ENCODE measurements at places on chromosomes 1 and 21.
A peak's percentile ranks its signal among the peaks of the same experiment; 100 is the strongest.

GRCh38 chr1:170555370-170555769 is 23.4 kb downstream of the GORAB start:
- no peak for DNase-seq

- no peak for DNase-seq
Observed at GRCh38 chr1:218090459-218090858, 194.6 kb upstream of the RRP15 start.

GRCh38 chr1:119537966-119538365 is 31.0 kb downstream of the HSD3B1 start:
- DNase-seq, result no peak

GRCh38 chr1:41109310-41110197 is 88.0 kb upstream of the SLFNL1 start:
- DNase-seq, result peak; percentile 11

DNA sequence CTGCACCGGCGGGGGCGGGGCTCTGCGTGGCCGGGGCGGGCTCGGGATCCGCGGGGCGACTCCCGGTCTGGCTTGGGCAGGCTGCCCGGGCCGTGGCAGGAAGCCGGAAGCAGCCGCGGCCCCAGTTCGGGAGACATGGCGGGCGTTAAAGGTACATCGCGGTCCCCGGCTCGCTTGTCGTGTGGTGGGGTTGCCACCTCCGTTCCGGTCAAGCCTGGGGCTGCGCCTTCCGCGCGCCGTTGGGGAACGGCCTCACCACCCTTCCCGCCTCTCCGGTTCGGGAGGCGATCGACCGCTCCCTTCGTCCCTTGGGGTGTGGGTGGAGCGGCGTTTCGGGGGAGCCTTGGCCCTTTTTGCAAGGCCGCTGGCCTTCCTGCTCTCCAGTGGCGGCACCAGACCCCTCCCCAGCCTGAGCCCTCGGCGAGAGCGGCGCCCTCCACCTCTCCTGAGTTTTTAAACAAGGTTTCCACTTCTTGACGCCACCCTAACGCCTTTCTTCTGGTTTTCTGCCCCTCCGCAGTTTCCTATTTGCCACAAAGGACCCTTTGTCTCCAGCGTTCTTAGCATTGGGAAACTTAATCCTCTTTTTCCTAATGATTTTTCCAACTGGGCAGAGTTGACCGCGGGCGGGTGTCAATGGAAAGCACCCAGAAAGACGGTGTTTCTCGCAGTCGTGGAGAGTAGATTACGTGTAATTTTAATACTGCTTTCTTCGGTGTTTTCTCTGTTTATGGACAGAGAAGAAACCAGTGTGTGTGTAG is at the start of the genes LEPR and LEPROT:
Gene LEPR, plus strand, starts transcription at position 79 of the 761 bp plus-strand sequence. CDS start 144,898 bp downstream, outside the sequence.
Gene LEPROT, plus strand, starts transcription at position 79 of the 761 bp plus-strand sequence. Its CDS starts 57 bp downstream, at position 136.
- no peak for DNase-seq

DNA sequence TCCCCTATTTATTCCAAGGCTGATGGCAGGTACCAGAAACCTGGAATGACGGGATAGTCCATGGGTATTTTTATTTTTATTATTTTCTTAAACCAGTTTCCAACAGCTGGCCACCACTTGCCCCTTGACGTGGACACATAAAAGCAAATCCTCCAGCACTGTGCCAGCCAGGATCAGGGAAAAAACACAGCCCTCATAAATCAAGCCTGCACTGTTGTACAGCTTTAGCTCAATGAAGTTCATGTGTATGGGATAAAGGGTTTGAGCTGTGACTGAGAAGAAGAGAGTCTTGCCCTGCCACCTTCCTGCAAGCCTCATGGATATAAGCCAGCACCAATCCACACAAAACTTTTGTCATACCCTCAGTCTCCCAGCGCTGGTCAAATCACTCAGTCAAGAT is 303.8 kb upstream of the SPAG17 start:
- no peak for DNase-seq

DNA sequence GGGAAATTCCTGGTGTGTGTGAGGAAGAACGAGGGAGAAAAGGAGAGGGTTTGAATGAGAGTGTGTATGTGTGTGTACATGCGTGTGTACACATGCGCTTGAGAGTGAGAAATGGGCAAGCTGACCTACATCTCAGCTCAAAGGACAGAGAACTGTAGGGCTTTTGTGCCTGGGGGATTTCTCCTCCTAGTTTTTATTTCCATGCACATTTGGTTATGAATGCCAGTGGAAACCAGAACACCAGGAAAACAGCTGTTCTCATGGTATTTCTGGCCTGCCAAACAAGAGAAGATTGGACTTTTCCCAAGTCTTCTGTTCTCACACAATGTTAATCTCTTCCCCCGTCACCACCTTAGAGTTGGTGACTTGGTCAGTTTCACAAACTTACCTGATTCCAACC is 45.2 kb downstream of the SLC44A3 start:
- DNase-seq, result no peak

DNA sequence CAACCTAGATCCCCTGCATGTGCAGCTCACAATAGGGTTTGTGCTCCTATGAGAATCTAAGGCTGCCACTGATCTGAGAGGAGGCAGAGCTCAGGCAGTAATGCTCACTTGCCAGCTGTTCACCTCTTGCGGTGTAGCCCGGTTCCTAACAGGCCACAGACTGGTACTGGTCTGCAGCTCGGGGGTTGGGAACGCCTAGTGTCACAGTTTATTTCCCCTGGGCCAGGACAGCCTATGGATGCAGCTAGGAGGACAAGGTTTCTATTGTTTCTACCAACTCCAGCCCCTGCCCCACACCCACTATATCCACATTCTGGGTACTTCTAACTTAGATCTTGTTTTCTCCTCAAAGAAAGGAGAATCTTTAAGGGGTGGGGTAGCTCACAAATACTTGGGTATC is 58.7 kb upstream of the PRRC2C start:
- DNase-seq, result no peak

- no peak for DNase-seq
Observed at GRCh38 chr1:96049759-96050409, 671.7 kb upstream of the PTBP2 start.

- no peak for DNase-seq
Observed at GRCh38 chr1:217506878-217507277, 124.0 kb downstream of the GPATCH2 start.

GRCh38 chr1:226870026-226870400 is 403 bp upstream of the PSEN2 start:
- DNase-seq, result no peak

- DNase-seq, result no peak
Observed at GRCh38 chr1:89260566-89261255, 11.9 kb downstream of the GBP5 start.

- DNase-seq, result no peak
Observed at GRCh38 chr1:11352816-11353799, 80.1 kb downstream of the UBIAD1 start.

DNA sequence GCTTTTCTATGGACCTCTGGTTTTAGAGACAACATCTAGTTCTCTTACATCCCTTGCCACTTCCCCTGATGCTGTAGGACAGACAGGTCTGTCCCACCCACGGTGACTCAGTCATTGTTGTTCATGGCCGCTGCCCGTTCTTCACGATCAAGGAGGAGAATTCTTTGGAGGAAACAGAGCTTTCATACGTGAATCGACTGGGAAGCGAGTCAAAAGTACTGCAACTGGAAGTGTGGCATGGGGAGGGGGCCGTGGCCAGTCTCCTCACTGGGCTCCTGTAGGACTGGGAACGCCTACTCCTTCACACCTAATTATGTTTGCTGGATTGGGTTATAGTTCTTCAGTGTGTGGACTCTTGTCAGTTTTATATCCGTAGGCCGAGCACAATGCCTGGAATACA is 4.4 kb upstream of the SLC37A1 start:
- DNase-seq, result no peak

DNA sequence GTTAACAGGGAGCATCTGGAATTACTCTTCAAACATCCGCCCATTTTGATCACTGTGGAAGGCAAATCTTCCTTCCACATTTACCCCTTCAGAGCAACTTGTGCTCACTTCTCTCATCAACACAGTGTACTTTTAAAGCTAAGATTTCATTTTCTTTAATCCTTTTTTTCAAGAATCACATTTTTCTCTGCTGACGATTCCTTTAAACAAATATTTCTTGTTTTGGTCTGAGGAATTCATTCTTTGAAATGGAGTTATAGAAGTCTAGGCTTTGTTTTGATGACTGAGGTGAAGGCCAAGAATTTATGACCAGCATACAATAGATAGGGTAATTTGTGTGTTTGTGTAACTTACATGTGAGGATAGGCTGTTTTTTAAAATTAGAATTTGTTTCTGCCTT is 25.6 kb downstream of the LRRC42 start:
- no peak for DNase-seq

GRCh38 chr21:40768056-40768455 is 78.9 kb downstream of the DSCAM start:
- DNase-seq, result no peak

DNA sequence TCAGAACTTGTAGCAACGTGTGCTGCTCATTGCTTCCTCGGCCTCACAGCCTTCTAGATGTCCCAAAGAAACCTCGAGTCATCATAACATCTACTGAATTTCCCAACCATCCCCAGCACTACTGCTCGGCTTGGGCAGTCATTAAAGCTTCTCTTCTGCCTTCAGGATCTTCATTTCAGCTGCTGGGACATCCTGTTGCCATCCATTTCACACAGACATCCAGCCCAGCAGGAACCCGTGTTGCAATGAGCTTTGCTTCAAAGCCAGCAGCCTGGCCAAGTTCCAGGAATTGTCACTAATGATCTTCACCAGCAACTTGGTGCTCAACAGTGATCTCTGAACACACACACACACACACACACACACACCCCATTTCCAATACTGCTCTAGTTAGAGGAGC is 18.5 kb downstream of the WLS start:
- peak; percentile 77 for DNase-seq

GRCh38 chr21:32100423-32100822 is 178.4 kb downstream of the MIS18A start:
- no peak for DNase-seq

DNA sequence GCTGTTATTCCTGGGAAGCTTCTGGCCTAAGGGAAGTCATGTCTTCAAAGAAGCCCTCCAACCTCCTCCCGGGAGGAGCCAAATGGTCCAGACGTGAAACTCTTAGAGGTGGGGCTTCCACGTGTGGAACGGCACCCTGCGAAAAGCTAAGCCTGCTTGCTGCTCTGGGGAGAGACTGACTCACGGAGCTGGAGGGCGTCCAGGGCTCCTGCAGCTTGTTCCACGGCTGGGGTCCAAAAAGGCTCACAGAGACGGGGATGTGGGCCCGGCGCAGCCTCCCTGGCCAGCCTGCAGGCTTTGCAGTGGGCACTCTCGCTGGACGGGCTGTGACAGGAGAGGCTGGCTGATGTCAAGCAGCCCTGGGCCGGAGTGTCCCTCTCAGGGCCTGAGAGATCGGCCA is 105.1 kb downstream of the COLGALT2 start:
- DNase-seq, result no peak

DNA sequence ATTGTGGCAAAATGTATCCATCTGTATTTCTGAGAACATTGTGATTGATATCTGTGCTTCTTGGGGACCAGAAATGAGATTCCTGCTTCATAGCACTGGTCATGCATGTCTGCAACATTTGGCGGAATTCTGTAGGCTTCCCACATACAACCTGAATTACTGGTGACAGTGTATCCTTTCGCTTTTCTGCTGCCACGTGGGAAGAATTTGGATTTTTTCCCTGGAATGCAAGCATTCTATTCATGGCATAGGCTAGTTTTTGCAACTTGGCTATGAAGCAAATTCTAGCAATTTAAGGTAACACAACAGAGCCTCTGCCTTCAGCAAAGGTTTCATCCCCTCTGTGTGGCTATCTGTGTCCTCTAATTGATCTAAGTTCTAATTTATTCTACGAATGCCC is 85.9 kb downstream of the BCAR3 start:
- DNase-seq, result no peak

- DNase-seq, result no peak
Observed at GRCh38 chr1:43705334-43705733, 2.0 kb upstream of the ST3GAL3 start.

GRCh38 chr1:228180271-228180958 is 14.8 kb downstream of the IBA57 start:
- no peak for DNase-seq

DNA sequence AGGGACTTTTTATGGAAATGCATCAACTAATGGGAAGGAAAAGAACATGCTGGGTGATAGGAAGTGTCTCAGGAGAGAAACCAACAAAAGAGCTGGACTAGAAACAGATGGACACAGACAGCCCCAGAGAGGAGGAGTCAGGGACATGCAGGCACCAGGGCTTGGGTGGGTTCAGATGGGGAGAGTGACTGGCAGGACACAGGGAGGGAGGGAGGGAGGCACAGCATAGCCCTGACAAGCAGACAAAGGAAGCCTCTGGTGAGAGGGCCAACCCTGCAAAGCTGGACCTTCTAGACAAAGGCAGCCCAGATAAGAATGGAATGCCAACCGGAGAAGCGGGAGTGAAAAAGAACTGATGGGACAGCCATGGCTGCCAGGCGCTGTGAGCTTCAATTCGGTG is 568.8 kb downstream of the AJAP1 start:
- DNase-seq, result no peak

DNA sequence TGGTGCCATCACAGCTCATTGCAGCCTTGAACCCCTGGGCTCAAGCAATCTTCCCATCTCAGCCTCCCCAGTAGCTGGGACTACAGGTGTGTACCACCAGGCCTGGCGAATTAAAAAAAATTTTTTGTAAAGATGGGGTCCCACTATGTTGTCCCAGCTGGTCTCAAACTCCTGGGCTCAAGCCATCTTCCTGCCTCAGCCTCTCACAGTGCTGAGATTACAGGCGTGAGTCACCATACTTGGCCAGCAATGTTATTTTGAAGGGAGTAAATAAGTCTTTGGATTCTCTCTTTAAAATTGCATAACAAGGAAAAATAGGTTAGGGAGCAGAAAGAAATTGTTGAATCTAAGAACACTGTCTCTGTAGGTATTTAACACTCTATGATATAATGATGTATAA is 111.3 kb downstream of the RPS6KC1 start:
- DNase-seq, result no peak

- no peak for DNase-seq
Observed at GRCh38 chr1:35574125-35574654, 1.1 kb downstream of the TFAP2E start.

GRCh38 chr1:64663668-64664067 is 81.2 kb upstream of the RAVER2 start:
- peak; percentile 35 for DNase-seq

DNA sequence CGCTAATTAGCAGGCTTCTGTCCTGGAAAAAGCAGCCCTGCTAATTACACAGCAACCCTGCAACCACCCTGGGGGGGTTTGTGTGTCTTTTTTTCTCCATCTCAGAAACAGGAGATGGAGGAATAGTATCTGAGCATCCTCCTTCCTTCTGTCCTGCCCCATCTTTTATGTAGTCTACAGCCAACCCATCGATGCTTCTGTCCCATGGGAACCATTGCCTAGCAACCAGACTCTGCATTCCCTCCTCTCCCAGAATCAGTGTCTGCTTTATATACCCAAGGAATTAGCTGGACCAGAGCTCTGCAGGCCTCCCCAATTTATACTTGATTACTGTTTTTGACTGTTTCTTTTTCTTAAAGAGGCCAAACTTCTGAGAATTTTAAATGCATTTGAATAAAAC is 35.1 kb downstream of the LRRC38 start:
- DNase-seq, result no peak

- DNase-seq, result peak; percentile 87
Observed at GRCh38 chr1:226547754-226548191, 791 bp upstream of the STUM start.

- no peak for DNase-seq
Observed at GRCh38 chr1:151210830-151211229, 12.5 kb downstream of the PIP5K1A start.

GRCh38 chr1:248736977-248737376 is 18.6 kb downstream of the LYPD8 start:
- no peak for DNase-seq

Data from BE2C (cell line).